ENCODE measurements at places on chromosomes 7 and 10.

GRCh38 chr7:155203059-155203881 lies 94.4 kb upstream of the INSIG1 start:
- no peak for DNase-seq

GRCh38 chr10:128622706-128623105 lies 496.5 kb upstream of the MKI67 start:
- no peak for DNase-seq

GRCh38 chr10:64450312-64450711 lies 929.1 kb downstream of the REEP3 start:
- DNase-seq, result no peak

GRCh38 chr10:131802156-131802915 lies 98.5 kb upstream of the PPP2R2D start:
- DNase-seq, result no peak

- DNase-seq, result no peak
Observed at GRCh38 chr7:151601521-151602305, 82.0 kb upstream of the RHEB start.

DNA sequence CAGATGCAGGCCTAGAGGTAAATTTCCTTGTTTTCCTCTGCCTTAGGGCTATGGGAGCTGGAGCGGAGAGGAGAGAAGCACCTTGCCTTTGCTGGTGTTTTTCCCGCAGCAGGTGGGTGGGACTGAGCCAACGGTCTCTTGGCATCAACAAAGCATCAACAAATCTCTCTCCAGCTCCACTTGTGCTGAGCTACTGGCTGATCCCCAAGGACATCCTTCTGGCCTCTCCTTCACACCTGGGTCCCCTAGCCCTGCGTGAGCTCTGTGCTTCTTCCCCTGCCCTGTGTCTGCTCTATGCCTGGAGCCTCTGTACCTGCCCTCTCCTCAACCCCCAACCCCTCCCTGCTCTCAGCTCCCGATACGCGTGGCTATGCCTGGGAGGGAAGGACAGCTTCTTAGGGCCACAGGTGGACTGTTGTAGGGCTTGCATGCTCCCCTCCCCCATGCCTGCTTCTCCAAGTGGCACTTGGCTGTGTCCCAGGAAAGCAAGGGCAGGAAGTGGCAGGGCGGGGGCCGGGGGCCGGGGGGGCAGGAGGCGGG lies 3.2 kb upstream of the CLDN4 start:
- DNase-seq, result no peak

DNA sequence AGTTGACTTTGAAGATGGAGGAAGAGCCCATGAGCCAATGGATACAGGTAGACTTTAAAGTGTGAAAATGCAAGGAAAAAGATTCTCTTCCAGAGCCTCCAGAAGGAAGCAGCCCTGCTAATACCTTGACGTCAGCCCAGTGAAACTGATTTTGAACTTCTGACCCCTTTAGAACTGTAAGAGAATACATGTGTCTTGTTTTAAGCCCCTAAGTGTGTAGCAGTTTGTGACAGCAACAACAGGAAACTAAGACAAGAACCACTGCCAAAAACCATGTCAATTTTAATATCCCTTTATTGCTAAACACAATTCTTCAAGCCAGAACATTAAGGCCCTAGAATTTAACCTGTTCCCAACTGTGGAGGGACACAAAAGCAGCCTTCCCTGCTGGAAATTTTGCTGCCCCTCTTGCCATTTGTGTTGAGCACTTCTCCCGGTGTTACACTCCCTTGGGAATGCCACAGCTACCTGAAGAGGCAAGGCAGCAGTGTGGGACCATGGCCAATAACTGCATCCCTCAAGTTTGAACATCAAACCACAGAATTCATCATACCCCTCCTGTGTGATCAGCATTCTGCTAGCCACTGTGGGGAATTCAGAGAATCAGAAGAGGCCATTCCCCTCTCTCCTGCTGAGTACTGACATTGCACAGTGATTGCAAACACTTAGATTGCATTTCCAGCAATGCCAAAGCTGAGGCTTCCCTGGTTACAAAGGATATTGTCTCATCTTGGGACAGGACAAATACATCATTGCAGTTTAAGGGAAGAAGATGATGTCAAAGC lies 12.3 kb upstream of the CCDC172 start:
- no peak for DNase-seq

GRCh38 chr7:14341200-14341775 lies 351.8 kb upstream of the ETV1 start:
- no peak for DNase-seq

GRCh38 chr7:24722386-24723177 lies 34.7 kb downstream of the GSDME start:
- no peak for DNase-seq

DNA sequence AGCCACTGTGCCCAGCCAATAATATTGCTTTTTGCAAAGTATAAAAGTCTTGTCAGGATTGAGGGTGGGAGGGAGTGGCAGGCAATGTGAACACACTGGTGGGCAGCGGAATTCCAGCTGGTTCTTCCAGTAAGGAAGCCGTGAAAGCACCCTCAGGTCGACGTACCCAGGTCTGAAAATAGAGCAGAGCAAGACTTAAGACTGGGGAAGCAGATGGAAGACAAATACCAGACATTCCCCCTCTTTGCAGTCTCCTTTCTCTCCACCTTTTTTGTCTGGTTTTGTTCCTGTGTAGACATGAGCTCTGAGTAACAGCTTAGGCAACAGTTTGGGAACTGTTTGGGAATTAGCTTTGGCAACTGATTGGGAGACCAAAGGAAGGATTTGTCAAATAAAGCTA lies 17.6 kb upstream of the CSTF2T start:
- DNase-seq, result no peak

- DNase-seq, result no peak
Observed at GRCh38 chr7:121544726-121545125, 148.6 kb upstream of the FAM3C start.

DNA sequence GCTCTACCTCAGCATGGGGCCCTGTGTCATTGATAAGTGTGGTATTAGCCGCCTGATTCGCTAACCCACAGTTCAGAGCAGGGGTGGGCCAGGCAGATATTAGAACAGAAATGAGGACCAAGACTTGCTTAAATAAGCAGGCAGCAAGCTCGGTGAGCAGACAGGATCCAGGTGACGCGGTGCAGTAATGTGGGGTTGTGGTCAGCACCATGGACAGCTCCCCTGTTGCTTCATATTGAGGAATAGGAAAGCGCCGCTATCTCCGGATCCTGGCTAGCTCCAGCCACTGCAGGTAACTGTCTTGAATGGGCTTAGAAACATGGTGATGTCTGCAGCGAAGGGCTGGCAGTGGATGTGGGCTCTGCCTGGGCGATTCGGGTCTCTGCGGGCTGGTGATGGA lies 51.3 kb upstream of the GPR26 start:
- DNase-seq, result no peak

DNA sequence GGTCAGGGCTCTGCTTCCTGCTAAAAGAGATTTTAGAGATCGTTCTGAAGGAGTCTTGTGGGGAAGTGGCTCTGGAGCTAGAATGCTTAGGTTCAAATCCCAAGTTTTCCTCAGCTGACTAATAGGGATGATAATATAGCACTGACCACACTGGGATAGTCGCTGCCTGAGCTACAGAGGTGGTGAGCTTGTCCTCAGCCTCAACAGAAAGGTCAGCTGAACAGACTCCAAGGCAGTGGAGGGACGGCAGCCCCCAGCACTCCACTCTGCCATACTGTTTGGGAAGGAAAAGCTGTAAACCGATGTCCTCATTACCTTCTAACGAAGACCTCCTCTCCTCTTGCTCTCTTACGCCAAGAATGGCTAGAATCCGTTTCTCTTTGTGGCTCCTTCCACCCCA lies 36.2 kb downstream of the KAT6B start:
- DNase-seq, result no peak

GRCh38 chr10:20256969-20257368 lies 440.7 kb downstream of the PLXDC2 start:
- DNase-seq, result no peak

- DNase-seq, result no peak
Observed at GRCh38 chr10:421170-421569, 268.3 kb downstream of the DIP2C start.

DNA sequence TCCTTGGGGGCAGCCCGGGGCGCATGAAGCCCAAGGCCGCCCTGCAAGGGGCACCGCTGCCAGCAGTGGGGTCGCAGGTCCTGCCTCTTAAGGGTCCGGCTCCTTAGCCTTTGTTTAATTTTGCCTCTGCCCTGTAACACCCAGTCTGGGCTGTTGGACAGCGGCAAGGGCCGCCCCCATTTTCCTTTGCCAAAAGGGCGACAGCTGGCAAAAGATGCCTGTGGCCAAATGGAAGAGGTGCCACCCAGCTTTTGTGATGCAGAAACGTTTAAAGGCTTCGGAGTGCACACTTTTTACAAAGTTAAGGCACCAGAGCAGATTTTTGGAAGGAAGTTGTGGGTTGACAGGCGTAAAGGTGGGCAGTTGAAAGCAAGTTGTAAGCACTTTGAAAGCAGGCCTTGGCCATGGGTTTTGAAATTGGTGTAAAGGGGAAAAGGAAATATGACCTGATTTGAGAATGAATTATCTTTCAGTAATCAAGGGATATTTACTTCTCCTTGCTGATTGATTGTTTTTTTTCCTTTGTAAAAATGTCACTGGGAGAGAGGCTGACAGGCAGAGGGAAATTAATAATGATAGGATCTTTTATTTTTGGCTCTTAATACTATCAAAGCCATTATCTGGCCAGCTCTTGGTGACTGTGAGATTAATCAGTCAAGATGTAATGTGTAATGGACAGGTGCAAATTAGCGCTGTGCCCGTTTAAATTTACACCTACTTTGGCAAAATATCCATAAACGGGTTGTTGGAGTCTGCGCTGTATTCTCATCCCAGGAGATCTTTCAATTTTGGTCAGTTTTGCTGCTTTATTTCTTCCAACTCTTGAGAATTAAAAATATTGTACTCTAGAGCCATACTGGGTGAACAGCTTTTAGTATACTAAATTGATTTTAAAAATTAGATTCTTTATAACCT lies 1.2 kb downstream of the CASD1 start:
- DNase-seq, result peak; percentile 10

DNA sequence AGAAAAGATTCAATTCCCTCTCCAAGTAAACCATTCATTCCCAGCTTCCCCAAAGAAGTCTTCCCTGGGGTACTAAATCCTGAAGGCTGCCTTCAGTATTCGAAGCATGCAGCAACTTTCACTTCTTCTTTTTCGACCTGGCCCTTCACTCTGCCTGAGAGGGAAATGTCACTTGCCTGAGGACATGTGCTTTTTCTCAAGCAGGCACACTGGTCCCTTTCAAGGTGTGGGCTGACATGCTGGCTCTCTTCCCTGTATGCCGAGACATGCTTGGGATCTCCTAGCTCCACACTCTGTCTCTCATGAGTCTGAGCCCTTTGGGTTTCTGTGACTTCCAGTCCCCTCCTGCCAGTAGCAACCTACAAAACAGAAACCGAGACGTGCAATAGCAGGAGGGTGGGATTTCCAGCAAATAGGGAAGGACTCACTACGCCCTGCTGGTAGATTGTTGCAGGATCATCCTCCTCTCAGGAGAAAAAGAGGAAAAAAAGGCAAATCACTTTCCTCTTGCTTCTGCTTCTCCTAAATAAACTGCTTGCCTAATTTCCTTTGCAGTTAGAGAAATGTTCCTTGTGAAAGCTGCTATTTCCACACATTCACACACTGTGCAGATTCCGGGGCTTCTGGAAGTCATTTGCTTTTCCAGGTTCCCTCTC lies 33.5 kb downstream of the FIGNL1 start:
- DNase-seq, result no peak

DNA sequence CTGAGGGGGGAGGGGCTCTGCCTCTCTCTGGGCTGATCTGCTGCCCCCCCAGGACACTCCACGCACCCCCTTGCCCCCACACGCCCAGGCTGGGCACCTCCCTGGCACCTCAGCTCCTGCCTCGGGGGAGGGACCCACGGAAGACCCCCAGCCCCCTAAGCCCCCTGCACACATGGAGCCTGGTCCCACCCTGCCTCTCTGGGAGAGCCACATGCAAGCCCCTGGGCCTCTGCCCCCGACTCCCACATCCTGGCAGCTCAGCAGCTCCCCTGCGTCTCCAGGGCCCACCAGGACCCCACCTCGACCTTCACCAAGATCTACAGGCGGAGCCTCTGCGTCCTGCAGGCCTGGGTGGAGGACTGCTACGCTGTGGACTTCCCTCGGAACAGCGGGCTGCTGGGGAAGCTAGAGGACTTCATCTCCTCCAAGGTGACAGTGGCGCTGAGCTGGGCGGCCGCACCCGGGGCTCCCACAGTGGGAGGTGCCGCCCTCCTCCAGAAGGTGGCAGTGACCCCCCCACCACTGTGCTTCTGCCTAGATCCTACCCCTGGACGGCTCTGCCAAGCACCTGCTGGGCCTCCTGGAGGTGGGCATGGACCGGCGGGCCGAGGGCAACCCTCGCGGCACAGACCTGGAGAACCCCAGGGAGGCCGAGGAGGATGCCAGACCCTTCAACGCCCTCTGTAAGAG lies 18.7 kb upstream of the UTF1 start:
- DNase-seq, result no peak

GRCh38 chr7:42068554-42069280 lies 168.3 kb downstream of the GLI3 start:
- DNase-seq, result no peak

GRCh38 chr10:103861505-103861904 lies 6.1 kb upstream of the SH3PXD2A start:
- no peak for DNase-seq

GRCh38 chr10:58981846-58982245 lies 194.6 kb upstream of the PHYHIPL start:
- DNase-seq, result no peak

GRCh38 chr10:100829097-100829870 lies 83.5 kb upstream of the SLF2 start:
- no peak for DNase-seq

DNA sequence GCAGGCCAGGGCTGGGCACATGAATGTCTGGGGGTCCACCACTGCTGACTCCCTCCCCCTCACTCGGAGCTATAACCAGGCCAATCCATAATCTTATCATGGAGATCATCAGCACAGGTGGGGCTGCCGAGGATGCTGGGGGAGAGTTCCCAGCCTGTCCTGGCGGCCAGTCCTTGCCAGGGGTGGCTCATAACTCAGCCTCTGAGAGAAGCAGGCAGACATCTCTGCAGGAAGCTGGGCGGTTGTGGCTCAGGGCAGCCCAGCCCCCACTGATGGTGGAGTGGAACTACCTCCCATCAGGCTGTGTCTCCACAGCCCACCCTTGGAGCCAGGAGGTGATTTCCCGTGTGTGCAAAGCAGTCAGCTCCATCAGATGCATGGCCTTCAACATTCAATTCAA lies 109.4 kb upstream of the ZNF92 start:
- DNase-seq, result no peak

- DNase-seq, result no peak
Observed at GRCh38 chr7:33649476-33650441, 255.6 kb upstream of the BMPER start.

Measured in stimulated activated CD4-positive, alpha-beta T cell treated with anti-CD3 and anti-CD28 coated beads, Interleukin-2, amount 100 ng/mL, for 4 hours (primary cell).